Osteocyte (in vitro differentiated cells): ENCODE measurements at places on chromosomes 13 and 19. TPM values are rescaled to one million over a fixed set of nuclear protein-coding genes. Genes with fewer than 3 reads are reported as not detected.

DNA sequence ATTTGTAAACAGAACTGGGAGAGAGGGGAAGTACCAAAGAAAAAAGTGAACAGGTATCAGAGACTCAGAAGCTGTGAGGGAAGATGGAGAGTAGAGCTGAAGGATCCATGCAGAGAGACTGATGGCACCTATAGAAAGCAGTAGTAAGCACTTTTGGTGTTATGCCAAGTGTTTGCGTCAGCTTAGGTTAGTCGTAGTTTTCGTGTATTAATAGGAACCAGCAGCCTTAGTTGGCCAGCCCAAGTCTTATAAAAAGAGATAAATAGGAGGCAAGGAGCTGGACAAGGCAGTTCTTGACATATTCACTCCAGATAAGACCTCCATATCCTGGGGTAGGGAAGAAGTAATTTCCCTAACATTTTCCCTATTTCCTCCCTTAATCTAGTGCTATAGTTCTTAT lies 214.2 kb downstream of the OXGR1 start:
- no peaks in the 10 kb centered on the region for H3K27me3 ChIP-seq
- DNase-seq = no peak
- H3K4me3 ChIP-seq = no peak overlapping the region
- H3K4me1 ChIP-seq = no peaks in the 10 kb centered on the region
- no peak overlapping the region for H3K27ac ChIP-seq
- no peaks in the 10 kb centered on the region for H3K36me3 ChIP-seq

The ATP13A1 gene
- 62.8 and 67.2 TPM in 2 replicates for total RNA-seq

DNA sequence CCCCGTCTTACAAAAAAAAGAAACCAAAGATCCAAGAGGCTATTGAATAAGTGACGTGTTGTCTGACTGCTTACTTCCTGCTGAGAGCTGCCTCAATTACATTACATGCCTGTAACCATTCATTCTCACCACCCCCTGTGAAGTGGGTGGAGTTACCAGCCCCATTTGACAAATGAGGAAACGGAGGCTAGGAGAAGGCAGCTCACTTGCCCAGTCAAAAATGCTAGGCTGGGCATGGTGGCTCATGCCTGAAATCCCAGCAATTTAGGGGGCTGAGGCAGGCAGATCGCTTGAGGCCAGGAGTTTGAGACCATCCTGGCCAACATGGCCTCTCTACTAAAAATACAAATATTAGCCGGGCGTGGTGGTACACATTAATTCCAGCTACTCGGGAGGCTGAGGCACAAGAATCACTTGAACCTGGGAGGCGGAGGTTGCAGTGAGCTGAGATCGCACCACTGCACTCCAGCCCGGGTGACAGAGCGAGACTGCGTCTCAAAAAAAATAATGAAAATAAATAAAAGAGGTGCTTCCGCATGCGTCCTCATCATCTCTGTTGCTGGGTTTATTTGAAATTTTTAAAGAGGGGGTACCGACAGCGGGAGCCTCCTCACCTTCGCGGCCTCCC lies 499 bp downstream of the LSM7 start:
- no peak for DNase-seq
- H3K27me3 ChIP-seq = no peaks in the 10 kb centered on the region
- H3K27ac ChIP-seq = peak overlapping the region; percentile 99

DNA sequence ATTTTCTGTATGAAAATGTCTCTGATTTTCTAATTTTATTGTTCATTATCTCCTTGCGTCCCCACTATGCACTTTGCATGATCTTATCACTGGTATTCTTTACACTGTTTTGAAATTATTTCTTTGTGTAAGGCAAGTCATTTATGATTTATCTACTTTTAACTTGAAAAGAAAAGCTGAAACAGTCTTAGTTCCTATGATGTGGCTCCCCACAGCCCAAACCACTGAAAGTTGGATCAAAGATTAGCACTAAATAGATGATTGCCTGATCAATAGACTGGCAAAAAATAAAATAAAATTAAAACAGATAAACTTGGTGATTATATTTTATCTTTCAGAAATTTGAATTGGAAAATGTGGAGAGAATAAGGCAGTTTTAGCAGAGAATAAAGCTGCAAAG lies 1101.9 kb downstream of the PCDH9 start:
- no peaks in the 10 kb centered on the region for H3K4me1 ChIP-seq
- no peak overlapping the region for H3K27ac ChIP-seq
- no peaks in the 10 kb centered on the region for H3K36me3 ChIP-seq
- H3K27me3 ChIP-seq = no peaks in the 10 kb centered on the region

The TPP2 gene
- 44.9 and 47.5 TPM in 2 replicates for total RNA-seq

DNA sequence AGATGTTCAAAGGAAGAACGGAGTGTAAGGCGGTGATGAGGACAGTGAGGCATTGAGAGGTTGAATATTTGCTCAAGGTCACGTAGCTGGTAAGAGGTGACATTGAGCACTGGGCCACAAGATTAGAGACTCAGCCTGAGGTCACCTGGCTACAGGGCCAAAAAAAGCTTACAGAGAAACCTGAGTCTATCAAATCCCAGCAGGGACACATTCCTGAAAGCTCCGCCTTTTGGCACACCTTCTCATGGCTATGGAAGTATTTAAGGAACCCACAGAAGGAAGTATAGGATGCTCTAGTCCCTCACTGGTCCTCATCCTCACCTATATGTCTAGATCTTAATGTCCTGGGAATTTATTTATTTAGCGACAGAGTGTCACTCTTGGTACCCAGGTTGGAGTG lies 17.4 kb downstream of the ZNF586 start:
- H3K27me3 ChIP-seq = no peaks in the 10 kb centered on the region
- no peak for DNase-seq
- no peaks in the 10 kb centered on the region for H3K4me1 ChIP-seq
- no peak overlapping the region for H3K4me3 ChIP-seq
- no peak overlapping the region for H3K27ac ChIP-seq
- peaks cover 61% of the 10 kb centered on the region for H3K36me3 ChIP-seq

GRCh38 chr13:74868049-74868448 lies 613.9 kb downstream of the TBC1D4 start:
- H3K4me3 ChIP-seq = no peak overlapping the region
- H3K27ac ChIP-seq = no peak overlapping the region
- no peak for DNase-seq
- H3K4me1 ChIP-seq = no peaks in the 10 kb centered on the region

GRCh38 chr13:102440259-102440936 lies 38.5 kb upstream of the FGF14 start:
- no peak overlapping the region for H3K27ac ChIP-seq
- no peak overlapping the region for H3K4me3 ChIP-seq
- peaks cover 11% of the 10 kb centered on the region for H3K27me3 ChIP-seq
- no peaks in the 10 kb centered on the region for H3K36me3 ChIP-seq

The GAPDHS gene
- total RNA-seq = not detected in 2 replicates

- H3K4me3 ChIP-seq = no peak overlapping the region
- no peaks in the 10 kb centered on the region for H3K27me3 ChIP-seq
- no peak for DNase-seq
- no peak overlapping the region for H3K27ac ChIP-seq
- no peaks in the 10 kb centered on the region for H3K36me3 ChIP-seq
These were observed 181.9 kb downstream of the SHISA2 start for GRCh38 chr13:25869941-25870340.

GRCh38 chr19:3656747-3657394 lies 30.3 kb upstream of the CACTIN start:
- H3K27me3 ChIP-seq = no peaks in the 10 kb centered on the region
- no peak overlapping the region for H3K27ac ChIP-seq
- peaks cover 7% of the 10 kb centered on the region for H3K4me1 ChIP-seq
- DNase-seq = no peak
- H3K36me3 ChIP-seq = peaks cover 21% of the 10 kb centered on the region
- no peak overlapping the region for H3K4me3 ChIP-seq

The NFKBIB gene
- 18.0 and 18.7 TPM in 2 replicates for total RNA-seq

The CD70 gene
- 0.42 and 0.54 TPM in 2 replicates for total RNA-seq

GRCh38 chr13:66425741-66426140 lies 804.4 kb downstream of the PCDH9 start:
- peak overlapping the region; percentile 39 for H3K27ac ChIP-seq
- H3K27me3 ChIP-seq = no peaks in the 10 kb centered on the region
- H3K36me3 ChIP-seq = peaks cover 18% of the 10 kb centered on the region
- H3K4me1 ChIP-seq = peaks cover 77% of the 10 kb centered on the region

- no peaks in the 10 kb centered on the region for H3K36me3 ChIP-seq
- H3K27me3 ChIP-seq = no peaks in the 10 kb centered on the region
- DNase-seq = no peak
- H3K4me3 ChIP-seq = no peak overlapping the region
- H3K27ac ChIP-seq = no peak overlapping the region
- peaks cover 4% of the 10 kb centered on the region for H3K4me1 ChIP-seq
These were observed 26.2 kb downstream of the OPA3 start for GRCh38 chr19:45558399-45558878.

DNA sequence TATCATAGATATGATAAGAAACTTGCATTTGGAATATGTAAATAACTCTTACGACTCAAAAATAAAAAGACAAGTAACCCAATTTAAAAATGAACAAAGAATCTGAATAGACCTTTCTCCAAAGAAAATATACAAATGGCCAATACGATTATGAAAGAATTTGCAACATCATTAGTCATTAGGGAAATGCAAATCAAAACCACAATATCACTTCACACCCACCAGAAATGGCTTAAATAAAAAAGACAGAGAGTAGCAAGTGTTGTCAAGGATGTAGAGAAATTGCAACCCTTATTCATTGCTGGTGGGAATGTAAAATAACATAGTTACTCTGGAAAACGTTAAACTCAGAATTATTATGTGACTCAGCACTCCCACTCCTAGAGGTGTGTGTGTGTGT lies 226.6 kb upstream of the MAB21L1 start:
- H3K27me3 ChIP-seq = no peaks in the 10 kb centered on the region
- DNase-seq = no peak
- H3K4me1 ChIP-seq = peaks cover 44% of the 10 kb centered on the region
- H3K27ac ChIP-seq = no peak overlapping the region
- H3K36me3 ChIP-seq = no peaks in the 10 kb centered on the region
- H3K4me3 ChIP-seq = no peak overlapping the region

DNA sequence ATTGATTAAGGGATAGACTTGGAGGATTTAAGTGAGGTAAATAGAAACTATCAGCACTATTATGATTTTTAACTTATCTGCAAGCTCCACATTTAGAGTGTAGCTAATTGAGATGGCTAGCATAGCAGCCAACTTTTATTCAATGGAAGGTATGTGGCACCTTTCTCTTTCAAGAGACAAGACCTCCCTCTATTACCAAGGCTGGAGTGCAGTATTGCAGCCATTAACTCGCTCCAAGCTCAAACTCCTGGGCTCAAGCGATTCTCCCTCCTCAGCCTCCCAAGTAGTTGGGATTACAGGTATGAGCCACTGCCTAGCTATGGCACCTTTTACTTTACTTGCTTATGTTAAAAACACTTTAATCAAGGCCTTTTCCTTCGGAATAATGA lies 8.2 kb downstream of the TPT1 start:
- no peaks in the 10 kb centered on the region for H3K27me3 ChIP-seq
- DNase-seq = no peak
- H3K4me1 ChIP-seq = peaks cover 80% of the 10 kb centered on the region
- H3K27ac ChIP-seq = peak overlapping the region; percentile 82
- no peak overlapping the region for H3K4me3 ChIP-seq
- peaks cover 33% of the 10 kb centered on the region for H3K36me3 ChIP-seq

The TEX26 gene
- total RNA-seq = not detected in 2 replicates

The KIR2DL4 gene
- total RNA-seq = not detected in 2 replicates

DNA sequence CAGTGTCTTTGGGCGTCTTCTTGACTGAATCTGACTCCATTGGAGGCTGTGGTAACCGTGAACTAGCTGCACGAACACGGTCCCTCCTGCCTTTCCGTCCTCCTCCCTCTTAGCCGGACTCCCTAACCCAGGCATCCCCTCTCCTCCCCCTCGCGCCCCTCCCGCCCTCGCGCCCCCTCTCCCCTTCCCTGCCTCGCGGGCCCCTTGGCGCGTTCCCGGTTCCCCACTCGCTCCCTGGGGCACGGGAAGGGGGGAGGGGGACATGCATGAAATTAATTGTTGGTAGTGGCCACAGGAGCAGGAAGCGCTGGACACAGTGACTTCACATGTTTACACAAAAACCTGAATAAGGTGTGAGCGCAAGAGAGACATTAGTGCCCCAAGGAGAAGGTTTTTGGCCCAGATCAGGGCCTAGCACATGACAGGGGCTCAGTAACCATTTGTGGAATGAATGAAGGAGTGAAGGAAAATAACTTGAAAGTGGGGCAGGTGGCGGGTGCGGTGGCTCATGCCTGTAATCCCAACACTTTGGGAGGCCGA lies 279 bp downstream of the DMRTC2 start:
- peaks cover 18% of the 10 kb centered on the region for H3K27me3 ChIP-seq
- no peak for DNase-seq

The LIM2 gene
- total RNA-seq = not detected in 2 replicates

DNA sequence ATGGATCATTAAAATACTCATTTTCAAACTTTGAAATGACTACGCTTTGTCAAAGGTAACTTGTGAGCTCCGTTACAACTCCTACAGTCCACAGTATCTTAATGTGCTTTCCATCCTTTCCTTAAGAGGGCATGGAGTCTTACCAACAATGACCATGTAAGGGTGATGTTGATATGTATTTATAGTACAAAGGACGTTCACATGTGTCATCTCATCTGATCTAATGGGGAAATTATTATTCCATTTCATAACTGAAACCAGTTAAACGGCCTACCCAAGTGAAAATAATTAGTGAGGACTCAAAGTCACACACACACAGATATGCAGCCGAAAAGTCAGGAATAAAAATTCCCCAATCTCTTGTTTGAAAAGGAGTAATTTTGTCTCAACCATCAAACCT lies 9.6 kb downstream of the USP12 start:
- peaks cover 2% of the 10 kb centered on the region for H3K36me3 ChIP-seq
- H3K4me1 ChIP-seq = peaks cover 48% of the 10 kb centered on the region
- no peak overlapping the region for H3K27ac ChIP-seq
- no peak for DNase-seq
- no peak overlapping the region for H3K4me3 ChIP-seq
- no peaks in the 10 kb centered on the region for H3K27me3 ChIP-seq

GRCh38 chr19:54458648-54459281 lies 4.8 kb downstream of the LENG9 start:
- peaks cover 20% of the 10 kb centered on the region for H3K4me1 ChIP-seq
- no peak for DNase-seq
- peak overlapping the region; percentile 60 for H3K27ac ChIP-seq
- no peaks in the 10 kb centered on the region for H3K27me3 ChIP-seq
- H3K4me3 ChIP-seq = no peak overlapping the region

GRCh38 chr13:70415136-70415535 lies 306.9 kb upstream of the KLHL1 start:
- no peak for DNase-seq
- no peaks in the 10 kb centered on the region for H3K4me1 ChIP-seq
- no peak overlapping the region for H3K27ac ChIP-seq
- H3K4me3 ChIP-seq = no peak overlapping the region
- peaks cover 3% of the 10 kb centered on the region for H3K27me3 ChIP-seq
- no peaks in the 10 kb centered on the region for H3K36me3 ChIP-seq

GRCh38 chr13:29538652-29539040 lies 56.8 kb downstream of the SLC7A1 start:
- H3K27me3 ChIP-seq = no peaks in the 10 kb centered on the region
- no peak for DNase-seq
- H3K4me3 ChIP-seq = no peak overlapping the region
